ENCODE measurements at places on chromosomes 13 and 19. TPM values are rescaled to one million over a fixed set of nuclear protein-coding genes. Genes with fewer than 3 reads are reported as not detected.

ZNF550 gene
- total RNA-seq = 9.3 TPM

CYP2A7 gene
- total RNA-seq = not detected

RDH8 gene
- total RNA-seq = not detected

GRK1 gene
- total RNA-seq = 0.07 TPM

PEG3 gene
- not detected for total RNA-seq

SULT2A1 gene
- not detected for total RNA-seq

GPR18 gene
- 6.3 TPM for total RNA-seq

Measured in activated CD4-positive, alpha-beta T cell treated with anti-CD3 and anti-CD28 coated beads, Interleukin-2, amount 10 ng/mL, durations not matched to agents 24 days and 14 days (primary cell).